Colonic mucosa (tissue), 4 donors: ENCODE measurements at places on chromosomes 6 and 20.

DNA sequence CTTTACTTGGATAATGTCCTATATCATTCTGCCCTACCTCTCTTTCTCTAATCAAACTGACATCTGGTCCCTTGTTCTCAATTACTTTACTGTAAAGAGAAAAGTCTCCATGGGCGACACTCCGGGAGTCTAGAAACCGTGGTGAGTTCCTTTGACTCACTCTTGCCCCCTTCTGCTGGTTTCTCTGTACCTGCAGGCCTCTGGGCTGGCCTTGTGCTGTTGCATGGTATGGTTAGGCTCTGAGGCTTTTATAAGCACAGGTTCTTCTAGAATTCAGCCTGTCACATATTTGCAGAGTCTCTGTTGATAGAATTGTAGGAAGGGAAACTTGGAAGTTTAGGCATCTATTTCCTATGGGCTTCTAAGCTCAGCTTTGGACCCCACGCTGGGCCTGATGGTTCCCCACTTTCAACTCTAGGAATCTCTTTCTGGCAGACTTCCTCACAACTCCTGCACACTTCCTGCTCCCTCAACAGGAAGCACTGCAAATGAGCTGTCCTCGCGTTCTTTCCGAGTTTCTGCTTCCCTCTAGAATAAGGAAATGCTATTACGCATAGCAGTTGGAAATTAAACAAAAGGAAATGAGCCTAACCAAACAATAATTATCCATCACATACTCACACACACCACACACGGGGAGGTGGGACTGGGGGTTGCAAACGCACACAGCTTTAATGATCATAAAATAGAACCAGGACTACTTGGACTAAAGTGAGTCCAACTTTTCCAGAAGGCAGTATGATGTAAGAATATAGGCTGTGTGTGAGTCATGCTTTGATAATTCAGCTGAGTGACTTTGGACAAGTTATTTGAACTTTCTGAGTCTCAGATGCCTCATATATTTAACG, 683.3 kb downstream of the QKI start:
- no peaks in the 10 kb centered on the region for H3K36me3 ChIP-seq
- H3K27me3 ChIP-seq, result no peaks in the 10 kb centered on the region
- DNase-seq, result no peak
- H3K4me1 ChIP-seq, result no peaks in the 10 kb centered on the region

DNA sequence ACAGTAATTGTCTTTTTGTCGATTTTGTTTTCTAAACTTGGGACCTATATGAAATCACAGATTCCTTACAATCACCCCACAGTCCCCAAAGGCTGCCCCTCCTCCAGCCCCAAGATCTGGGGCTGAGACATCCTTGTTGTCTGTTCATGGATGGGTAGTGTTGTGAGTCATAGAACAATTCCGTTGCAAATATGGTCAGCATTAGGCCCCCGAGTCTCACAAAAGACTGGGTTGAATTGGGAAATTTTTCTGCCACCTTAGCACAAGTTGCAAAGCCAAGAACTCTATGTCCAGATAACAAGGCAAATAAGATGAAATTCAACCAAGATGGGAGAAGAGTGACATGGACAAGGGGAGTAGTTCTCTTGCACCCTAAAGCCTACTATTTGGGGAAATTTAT, 10.5 kb upstream of the TAB2 start:
- H3K4me1 ChIP-seq, result no peaks in the 10 kb centered on the region
- DNase-seq, result no peak
- no peaks in the 10 kb centered on the region for H3K36me3 ChIP-seq

DNA sequence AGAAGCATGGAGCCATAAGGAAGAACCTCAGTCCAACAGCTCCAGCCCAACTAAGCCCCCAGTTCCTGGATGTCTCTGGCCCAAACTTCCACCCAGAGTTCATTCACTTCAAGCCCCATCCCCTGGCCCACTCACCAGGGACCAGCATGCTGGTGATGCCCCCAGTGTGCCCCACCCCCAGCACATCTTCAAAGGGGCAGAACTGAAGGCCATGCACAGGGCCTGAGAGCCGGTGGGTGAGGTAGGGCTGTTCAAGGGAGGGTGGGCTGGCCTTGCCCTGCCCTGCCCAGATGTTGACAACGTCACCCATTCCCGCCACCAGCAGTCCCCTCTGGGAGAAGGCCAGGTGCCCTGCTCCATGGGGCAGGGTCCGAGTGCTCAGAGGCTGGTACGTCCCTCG, 3.6 kb downstream of the B3GALT4 start:
- no peaks in the 10 kb centered on the region for H3K27me3 ChIP-seq
- H3K4me3 ChIP-seq, result no peak overlapping the region
- H3K4me1 ChIP-seq, result peaks cover 10% of the 10 kb centered on the region

- peak; percentile 68 for DNase-seq
- no peak overlapping the region for H3K4me3 ChIP-seq
- H3K36me3 ChIP-seq, result no peaks in the 10 kb centered on the region
- H3K27ac ChIP-seq, result no peak overlapping the region
- no peaks in the 10 kb centered on the region for H3K27me3 ChIP-seq
These were observed 16.4 kb upstream of the KIFC1 start for GRCh38 chr6:33375143-33375671.
